ENCODE measurements at places on chromosomes 2 and 18.
A peak's percentile ranks its signal among the peaks of the same experiment; 100 is the strongest.

- no peak for DNase-seq
Observed at GRCh38 chr2:218060118-218060517, 8.9 kb upstream of the RUFY4 start.

- DNase-seq = no peak
Observed at GRCh38 chr18:48673456-48673852, 134.6 kb downstream of the CTIF start.

- DNase-seq = no peak
Observed at GRCh38 chr2:200442471-200442870, 67.4 kb downstream of the KCTD18 start.

DNA sequence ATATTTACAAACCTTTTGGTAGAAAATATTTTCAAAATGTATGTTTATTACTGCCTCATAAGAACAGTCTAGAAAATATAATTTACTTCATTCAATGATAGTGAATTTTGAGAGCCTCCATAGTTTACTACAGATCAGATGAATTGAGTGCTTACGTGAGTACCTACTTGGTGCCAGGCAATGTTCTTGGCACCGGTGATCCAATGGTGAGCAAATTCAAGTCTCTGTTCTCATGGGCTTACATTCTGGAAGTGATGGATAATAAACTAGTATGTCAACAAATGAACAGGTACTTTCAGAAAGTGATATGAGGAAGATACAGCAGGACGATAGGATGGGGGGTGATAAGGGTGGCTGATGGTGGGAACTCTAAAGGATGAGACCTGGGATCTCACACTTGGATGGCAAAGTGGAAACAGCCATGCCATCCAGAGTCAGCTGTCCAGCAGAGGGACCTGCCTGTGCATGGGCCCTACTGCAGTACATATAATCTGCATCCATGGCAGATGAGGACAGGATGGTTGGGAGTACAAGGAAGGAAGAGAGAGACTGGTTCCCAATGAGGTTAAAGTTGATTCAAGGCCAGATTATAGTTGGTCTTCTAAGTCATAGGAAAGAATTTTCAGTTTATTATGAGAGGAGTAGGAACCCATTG, 277.0 kb downstream of the NEDD4L start:
- no peak for DNase-seq

- peak; percentile 33 for DNase-seq
Observed at GRCh38 chr2:240921311-240921994, 15.3 kb downstream of the CROCC2 start.

DNA sequence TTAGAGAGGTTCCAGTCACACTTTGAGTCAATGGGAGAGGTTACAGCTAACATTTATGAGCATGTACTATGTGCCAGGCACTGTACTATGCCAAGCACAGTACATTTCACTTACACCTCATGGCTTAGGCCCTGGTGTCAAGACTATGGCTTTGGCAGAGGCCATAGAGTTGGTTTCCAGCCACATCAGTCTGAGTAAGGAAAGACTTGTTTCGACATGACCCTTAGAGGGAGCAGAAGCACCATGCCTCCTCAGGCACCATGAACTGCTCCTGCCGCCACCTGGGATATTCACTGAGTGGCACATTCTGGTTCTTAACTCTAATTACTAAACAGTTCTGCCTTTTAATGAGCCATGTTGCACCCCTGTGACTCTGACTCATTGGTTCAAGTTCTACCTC, 12.7 kb downstream of the DGUOK start:
- DNase-seq = peak; percentile 38

DNA sequence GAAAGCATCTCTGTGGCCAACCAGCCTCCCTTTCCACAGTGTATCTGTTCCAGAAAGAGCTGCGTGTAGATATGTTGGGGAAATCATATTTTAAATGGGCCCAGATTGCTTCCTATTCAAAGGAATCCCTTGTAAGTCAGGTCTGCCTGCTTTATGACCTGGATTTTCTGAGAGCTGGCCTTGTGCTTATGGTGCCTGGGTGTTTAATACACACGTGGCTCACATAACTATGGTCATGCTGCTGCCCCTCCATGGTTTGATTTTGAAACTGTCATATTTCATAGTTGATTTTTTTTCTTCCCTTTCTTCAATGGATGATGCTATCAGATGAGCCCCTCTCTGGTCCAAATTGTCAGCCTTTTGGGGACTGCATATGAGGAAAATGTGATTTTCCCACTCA, 111.5 kb upstream of the CNGA3 start:
- no peak for DNase-seq

Measured in iPS-NIHi11 (cell line).